ENCODE measurements at places on chromosomes 16 and 17. TPM values are rescaled to one million over a fixed set of nuclear protein-coding genes. Genes with fewer than 3 reads are reported as not detected.

GRCh38 chr17:20187049-20187448 lies 177.9 kb downstream of the SPECC1 start:
- no peak overlapping the region for H3K27ac ChIP-seq
- peaks cover 2% of the 10 kb centered on the region for H3K4me1 ChIP-seq
- H3K36me3 ChIP-seq, result no peaks in the 10 kb centered on the region
- H3K27me3 ChIP-seq, result no peaks in the 10 kb centered on the region

GRCh38 chr17:80575057-80575875 lies 30.6 kb downstream of the RPTOR start:
- DNase-seq, result peak; percentile 69
- no peak overlapping the region for H3K4me3 ChIP-seq
- no peak overlapping the region for H3K27ac ChIP-seq
- H3K36me3 ChIP-seq, result no peaks in the 10 kb centered on the region

DNA sequence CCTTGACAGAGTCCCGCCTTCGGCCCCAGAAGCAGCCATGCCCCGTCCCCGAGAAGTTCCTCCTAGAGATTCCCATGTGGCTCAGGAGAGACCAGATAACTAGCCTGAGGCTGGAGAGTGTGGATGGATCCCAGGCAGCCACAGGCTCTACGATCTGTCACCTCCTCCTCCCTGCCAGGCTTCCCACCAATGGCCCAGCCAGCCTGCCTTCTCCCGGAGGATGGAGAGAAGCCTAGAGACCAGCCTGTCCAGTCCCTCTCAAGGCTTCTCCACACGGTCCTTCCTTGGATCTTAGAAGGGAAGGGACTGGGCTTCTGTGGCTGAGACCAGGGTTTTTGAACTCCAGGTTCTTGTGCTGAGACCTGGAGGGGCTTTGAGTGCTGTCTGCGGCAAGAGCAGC lies 1.6 kb upstream of the SMTNL2 start:
- no peaks in the 10 kb centered on the region for H3K36me3 ChIP-seq
- no peak for DNase-seq
- H3K27me3 ChIP-seq, result peaks cover 38% of the 10 kb centered on the region
- no peak overlapping the region for H3K4me3 ChIP-seq

DNA sequence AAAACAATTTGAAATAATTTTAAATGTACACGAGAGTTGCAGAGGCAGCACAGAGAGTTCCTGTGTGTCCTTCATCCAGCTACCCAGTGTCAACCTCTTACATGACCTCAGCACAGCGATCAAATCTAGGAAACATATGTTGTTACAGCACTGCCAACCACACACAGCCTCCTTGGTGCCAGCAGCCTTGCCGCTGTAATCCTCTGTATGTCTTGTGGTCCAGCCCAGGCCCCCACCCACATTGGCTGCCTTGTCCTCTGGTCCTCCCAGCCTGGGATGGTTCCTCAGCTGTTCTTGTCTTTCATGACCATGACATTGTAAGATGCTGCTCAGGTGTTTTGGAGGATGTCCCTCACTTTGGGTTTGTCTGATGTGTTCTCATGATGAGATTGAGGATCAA lies 178.0 kb downstream of the RPTOR start:
- no peaks in the 10 kb centered on the region for H3K27me3 ChIP-seq
- peak; percentile 46 for DNase-seq
- no peak overlapping the region for H3K27ac ChIP-seq

The MPP3 gene
- total RNA-seq, result 7.1 TPM

Measured in muscle of leg (tissue), 16 donors.